ENCODE measurements at places on chromosomes 7 and 10.

- DNase-seq = no peak
Observed at GRCh38 chr7:3112479-3113134, 68.9 kb upstream of the CARD11 start.

- no peak for DNase-seq
Observed at GRCh38 chr7:116675812-116676355, 3.9 kb downstream of the MET start.

DNA sequence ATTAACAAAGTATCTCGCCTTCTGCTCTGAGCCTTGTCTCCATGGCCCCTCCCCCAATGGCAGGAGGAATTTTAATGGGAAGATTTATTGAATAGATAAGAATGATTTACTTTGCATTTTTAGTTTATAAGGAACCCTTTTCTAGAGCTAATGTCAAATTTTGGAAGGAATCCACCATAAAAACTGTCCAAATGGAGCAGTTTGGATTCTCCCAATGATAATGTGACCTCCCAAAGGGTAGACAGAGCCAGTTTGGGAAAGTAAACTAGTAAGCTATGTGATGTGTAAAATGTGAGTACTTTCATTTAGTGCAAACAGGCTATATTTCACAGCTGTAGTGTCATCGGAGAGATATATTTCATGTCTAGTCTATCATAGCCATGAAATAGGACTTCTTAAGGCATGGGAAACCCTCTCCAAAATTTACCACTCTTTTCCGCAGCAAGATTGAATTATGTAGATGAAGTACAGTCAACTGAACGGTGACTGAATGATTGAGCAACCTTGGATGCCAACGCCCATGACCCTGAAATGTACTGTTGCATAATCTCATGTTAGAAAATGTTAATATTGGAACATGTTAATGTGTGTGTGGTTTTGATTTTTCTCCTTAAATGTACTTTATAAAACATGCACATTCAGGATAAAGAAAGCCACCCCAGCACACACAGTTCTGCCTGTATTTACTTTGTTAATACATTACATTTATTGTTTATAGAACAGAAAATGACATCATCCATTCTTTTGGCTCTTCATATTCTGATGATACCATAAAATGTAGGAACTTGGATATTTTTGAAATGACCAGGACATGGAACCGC lies 140.6 kb downstream of the NRP1 start:
- no peak for DNase-seq

DNA sequence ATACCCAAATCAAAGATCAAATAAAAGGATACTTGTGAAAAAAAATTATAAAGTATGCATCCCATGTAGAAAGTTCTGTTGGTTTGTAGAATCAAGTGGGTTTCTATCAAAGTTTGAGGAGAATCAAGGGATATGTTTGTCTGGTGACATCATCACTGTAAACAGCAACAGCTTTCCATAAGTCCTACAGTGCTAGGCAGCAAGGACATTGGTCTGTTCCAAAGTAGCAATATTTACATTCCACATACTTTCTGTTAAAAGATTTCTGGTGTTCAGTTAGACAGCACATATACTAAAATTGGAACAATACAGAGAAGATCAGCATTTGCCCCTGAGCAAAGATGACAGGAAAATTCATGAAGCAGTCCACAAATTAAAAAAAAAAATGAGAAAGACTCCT lies 683.9 kb downstream of the XPNPEP1 start:
- no peak for DNase-seq

GRCh38 chr10:6022660-6023059 lies 39.5 kb downstream of the IL2RA start:
- DNase-seq = no peak

GRCh38 chr7:33841031-33841430 lies 64.3 kb upstream of the BMPER start:
- DNase-seq = no peak

- DNase-seq = no peak
Observed at GRCh38 chr10:60353519-60354258, 36.0 kb downstream of the ANK3 start.

DNA sequence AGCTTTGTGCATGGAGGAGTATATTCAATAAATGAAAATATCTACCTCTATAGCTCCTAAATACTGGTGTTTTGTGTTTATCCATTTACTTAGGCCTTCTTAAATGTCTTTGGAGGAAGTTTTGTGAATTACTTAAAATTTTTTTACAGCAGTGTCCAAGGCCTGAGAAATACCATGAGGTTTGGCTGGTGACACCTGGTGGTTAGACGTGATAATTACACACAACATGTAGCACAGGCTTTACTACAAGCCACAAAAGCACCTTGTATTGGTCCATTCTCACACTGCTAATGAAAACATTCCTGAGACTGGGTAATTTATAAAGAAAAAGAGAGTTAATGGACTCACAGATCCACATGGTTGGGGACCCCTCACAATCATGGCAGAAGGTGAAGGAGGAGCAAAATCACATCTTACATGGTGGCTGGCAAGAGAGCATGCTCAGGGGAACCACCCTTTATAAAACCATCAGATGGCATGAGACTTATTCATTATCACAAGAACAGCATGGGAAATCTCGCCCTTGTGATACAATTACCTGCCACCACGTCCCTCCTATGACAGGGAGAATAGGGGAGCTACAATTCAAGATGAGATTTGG lies 20.6 kb downstream of the HYAL4 start:
- DNase-seq = no peak

- DNase-seq = no peak
Observed at GRCh38 chr7:97204821-97205220, 87.3 kb downstream of the SDHAF3 start.

- no peak for DNase-seq
Observed at GRCh38 chr7:64951250-64951848, 39.5 kb downstream of the ZNF117 start.

DNA sequence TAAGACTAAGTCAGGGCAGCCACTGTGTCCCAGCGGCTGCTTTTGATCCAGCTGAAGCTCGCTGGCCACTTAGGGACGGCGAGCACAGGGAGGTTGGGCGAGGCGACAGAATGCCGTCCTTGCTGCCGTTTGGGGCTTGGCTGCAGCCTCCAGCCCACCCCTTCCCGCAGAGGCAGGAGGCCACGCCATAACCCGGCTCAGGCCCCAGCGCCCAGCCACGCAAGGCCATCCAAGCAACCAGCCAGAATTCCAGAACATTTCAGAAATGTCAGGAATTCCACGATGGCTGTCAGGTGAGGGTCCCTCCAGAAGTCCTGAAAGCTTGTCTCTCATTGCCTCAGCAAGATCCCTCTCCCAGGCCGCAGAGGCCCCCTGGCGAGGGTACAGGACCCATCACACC lies 479.1 kb upstream of the FOXK1 start:
- DNase-seq = no peak

DNA sequence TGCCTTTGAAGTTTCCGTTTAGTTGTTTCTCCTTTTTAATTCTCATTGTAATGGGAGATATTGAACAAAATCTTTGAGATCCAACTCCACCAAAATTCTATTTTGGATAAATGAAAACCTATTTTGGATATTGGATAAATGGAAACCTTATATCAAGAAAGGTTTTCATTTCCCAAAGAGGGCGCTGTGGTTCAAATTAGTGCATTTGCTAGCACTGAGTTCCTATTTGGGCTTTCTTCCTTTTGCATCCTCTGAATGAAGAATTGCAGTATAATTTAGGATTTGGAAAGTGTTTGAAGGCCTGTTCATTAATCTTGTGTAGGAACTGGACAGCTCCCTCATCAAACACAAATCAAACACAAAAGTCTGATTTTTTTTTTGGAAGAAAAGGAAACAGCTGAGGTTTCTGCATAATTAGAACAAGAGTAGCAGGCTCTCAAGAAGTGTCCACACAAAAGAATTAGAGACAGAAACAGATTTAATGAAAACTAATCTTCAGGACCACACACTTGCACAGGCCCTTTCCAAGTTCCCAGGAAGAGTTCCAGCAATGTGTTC lies 80.8 kb upstream of the KLF14 start:
- DNase-seq = no peak

DNA sequence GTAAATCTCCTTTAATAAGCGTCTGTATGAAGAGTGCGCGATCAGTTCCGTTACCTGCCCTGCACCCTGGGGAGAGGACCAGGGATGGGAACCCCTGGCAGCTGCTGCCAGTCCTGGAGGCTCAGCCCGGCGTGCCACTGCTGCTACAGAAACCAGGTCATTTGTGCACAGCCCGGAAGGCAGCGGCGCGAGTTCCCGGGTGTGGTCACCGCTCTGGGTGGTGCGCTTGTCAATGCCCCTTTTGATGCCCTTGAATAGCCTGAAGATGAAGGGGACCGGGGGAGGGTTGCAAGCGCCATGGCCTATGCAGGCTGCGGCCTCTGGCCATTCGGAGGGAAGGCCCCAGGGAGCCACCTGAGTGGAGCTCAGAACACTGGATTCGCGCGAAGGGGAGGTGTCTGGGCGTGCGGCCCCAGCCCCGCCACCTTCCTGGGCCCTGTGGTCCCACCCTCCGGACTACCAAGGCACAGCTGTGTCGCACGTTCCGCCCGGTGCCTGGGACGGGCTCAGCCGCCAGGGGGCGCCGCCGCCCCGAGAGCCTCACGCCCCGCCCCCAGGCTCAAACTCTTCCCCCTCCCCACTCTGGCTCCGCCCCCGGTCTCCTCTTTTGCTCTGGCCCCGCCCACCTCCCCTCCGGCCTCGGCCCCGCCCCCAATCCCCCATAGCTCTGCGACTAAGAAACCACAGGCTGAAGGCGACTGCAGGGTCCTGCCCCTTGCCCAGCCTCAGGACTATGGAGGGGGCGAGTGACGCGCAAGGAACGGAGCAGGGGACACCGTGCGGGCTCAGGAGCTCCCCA lies 16.5 kb downstream of the AP5Z1 start:
- DNase-seq = peak; percentile 52

DNA sequence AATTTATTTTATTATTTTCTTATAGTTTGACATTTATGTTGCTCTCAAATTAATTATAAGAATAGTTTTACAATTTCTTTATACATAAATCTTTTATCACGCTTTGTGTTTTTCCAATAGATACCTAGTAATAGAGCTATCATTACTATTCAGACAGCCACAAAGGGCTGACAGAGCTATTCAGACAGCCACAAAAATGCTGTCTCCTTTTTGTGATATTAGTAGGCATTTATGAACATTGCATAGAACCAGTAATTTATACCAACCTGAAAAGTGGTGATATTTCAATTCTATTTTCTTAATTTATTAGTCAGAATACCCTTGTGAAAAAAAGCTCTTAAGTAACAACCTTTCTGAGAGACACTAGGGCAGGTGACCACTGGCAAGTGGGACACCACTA lies 34.2 kb upstream of the IGFBP3 start:
- no peak for DNase-seq

DNA sequence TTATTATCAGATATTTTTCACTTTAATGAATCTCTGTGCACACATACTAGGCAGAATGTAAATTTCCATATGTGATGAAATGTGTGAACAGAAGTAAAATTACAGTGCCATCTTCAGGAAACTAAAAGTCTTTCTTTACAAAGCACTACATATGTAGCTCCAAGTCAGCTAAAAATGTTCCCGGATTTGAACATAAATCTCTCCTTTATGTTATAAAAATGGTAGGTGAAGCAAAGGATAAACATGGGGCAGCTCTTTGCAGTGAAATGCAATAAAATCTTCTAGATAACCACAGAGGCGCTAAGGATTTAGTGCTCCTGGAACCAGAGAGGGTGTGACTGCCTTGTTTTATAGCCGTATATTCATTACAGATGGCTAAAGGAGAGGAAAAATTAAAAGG lies 104.9 kb upstream of the C7orf33 start:
- DNase-seq = no peak

- DNase-seq = peak; percentile 21
Observed at GRCh38 chr10:98425511-98426352, 10.8 kb upstream of the PYROXD2 start.

DNA sequence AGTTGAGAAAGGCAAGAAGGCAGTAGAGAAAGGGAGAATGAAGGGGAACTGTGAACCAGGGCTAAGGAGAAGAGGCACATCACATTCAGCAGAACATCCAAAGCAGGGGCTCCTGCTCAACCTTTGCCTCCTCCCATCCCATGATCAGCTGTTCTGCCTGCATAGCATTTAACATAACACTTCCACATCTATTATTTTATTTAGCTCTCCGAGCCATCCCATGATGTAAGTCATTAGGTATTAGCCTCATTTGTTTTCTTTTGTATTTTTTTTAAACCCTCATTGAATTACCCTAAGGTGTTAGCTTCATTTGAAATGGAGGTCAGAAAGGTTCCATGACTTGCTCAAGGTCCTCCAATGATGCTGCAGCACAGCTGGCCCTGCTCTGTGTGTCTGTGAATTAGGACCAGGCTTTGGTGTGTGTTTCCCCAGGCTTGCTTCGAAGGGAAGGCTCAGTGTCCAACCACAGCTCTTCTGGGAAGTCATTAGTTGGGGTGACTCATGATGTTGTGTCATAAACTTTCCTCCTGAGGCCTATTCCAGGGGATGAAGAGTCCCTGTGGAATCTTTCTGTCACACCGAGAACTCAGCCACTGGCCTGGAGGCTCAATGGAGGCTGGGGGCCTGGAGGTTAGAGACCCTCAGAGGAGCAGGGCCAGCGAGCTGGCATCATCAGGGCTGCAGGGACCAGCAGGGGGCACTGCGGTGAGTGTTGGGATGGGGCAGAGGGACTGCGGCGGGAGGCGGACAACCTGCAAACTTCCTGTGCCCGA lies 16.5 kb downstream of the NPFFR1 start:
- no peak for DNase-seq

- DNase-seq = no peak
Observed at GRCh38 chr7:79176859-79177477, 276.5 kb downstream of the MAGI2 start.

- no peak for DNase-seq
Observed at GRCh38 chr7:26136831-26137230, 15.2 kb upstream of the NFE2L3 start.

DNA sequence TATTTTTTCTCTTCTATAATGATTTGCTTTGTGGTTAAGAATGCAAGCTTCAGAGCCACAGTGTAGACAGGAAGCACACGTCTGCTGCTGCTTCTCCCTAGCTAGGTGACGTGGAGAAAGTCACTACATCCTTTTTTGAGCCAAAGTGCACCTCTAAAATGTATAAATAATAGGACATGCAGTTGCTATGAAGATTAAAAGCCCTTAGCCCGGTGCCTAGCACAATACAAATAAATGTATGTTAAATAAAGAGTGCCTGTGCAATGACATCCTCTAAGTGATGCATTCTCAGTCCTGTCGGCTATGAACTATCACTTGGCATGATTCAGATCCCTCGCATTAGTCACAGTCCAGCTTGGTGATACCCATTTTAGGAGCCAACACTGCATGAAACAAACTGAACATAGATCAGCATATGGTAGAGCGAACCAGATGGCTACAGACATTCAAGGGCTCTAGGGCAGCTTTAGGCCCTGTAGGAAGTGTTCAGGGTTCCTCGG lies 4.8 kb upstream of the TRDMT1 start:
- DNase-seq = no peak

DNA sequence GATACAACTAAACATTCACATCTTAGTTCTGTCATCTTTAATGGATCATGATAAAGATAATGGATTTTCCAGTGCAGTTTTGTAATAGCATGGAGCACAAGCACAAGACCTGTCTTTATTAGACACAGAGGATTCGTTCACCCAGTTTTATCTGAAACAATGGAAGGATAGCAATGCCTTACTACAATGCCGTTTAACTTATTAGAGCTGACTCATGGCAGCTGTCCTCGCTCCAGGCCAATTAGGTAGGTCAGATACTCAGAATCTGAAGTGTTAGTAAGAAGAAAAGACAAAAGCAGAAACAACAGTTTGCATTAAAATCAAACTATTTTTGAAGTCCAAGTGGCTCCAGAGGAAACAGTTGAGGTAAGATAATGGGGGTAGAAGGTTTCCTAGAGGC lies 12.8 kb downstream of the OR13A1 start:
- DNase-seq = no peak

- no peak for DNase-seq
Observed at GRCh38 chr10:127081851-127082345, 114.5 kb downstream of the INSYN2A start.
